ENCODE measurements at places on chromosomes 7 and 10. TPM values are rescaled to one million over a fixed set of nuclear protein-coding genes. Genes with fewer than 3 reads are reported as not detected.
A peak's percentile ranks its signal among the peaks of the same experiment; 100 is the strongest.

RNLS gene
- total RNA-seq: 27.7 TPM

C10orf62 gene
- total RNA-seq: 0.35 TPM

DRGX gene
- total RNA-seq: not detected

CABCOCO1 gene
- 2.5 TPM for total RNA-seq

CHN2 gene
- total RNA-seq: 3.5 TPM

DHTKD1 gene
- 46.9 TPM for total RNA-seq

AEBP1 gene
- 3.5 TPM for total RNA-seq

TAS2R41 gene
- total RNA-seq: not detected

GRCh38 chr7:69751026-69751425, 152.8 kb downstream of the AUTS2 start:
- DNase-seq: no peak

GRCh38 chr10:112434988-112435619, 11.6 kb downstream of the ZDHHC6 start:
- DNase-seq: peak; percentile 80

GRCh38 chr10:36050763-36051499, 408.8 kb upstream of the FZD8 start:
- no peak for DNase-seq

DNA sequence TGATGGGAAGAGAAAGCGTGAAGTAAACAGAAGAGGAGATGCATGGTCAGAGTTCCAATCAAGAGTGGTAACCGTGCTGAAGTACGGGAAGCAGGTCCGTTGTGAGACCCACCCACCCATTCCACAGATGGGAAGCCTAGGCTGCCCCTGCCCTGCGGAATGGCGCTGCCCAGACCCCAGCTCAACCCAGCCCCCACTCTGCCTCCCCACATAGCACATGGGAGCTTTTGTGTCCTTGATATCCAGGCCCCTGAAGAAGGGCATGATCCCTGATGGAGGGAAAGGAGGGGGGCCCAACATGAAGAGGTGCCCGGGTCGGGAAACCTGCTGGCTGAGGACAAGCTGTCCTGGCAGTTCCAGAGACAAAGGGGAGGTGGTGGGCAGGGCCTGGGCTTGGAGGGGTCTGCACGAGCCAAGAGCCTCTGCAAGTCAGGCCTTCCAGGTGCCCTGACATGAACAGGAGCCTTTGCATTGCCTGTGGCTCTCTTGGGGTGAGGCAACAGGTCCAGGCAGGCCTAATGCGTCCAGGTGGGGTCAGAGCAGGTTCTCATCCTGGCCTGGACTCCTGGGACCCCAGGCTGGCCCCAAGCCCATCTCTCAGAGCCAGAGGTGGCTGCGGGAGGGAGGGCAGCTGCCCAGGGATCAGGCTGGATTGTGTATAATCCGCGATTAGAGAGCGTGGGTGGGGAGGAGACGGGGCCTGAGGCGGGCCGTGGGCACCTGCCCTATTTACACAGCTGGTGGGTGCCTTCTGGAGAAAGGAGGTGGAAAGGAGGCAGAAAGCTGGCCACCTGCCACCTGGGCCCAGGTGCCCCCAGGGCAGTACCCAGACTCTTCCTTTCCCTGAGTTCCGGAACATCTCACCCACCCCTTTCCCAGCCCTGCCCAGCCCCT, 23.5 kb downstream of the YKT6 start:
- no peak for DNase-seq

GRCh38 chr10:133050371-133050770, 37.4 kb upstream of the ADGRA1 start:
- no peak for DNase-seq

DNA sequence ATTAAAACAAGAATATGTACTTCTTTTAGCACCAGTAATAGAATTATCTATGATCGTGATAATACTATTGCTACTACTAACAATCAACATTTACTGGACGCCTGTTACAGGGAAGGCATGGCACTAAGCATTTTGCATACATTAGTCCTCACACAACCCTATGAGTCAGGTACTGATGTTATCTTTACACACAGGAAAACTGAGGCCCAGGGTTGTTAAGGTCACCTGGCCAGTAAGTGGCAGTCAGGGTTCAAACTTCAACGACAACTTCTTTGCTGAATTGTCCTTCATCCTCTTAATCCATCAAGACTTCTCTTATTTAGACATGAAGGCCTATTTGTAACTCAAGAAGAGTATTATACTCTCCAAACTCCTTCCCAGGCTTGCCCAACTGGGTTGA, 41.9 kb upstream of the ACSL5 start:
- no peak for DNase-seq

DNA sequence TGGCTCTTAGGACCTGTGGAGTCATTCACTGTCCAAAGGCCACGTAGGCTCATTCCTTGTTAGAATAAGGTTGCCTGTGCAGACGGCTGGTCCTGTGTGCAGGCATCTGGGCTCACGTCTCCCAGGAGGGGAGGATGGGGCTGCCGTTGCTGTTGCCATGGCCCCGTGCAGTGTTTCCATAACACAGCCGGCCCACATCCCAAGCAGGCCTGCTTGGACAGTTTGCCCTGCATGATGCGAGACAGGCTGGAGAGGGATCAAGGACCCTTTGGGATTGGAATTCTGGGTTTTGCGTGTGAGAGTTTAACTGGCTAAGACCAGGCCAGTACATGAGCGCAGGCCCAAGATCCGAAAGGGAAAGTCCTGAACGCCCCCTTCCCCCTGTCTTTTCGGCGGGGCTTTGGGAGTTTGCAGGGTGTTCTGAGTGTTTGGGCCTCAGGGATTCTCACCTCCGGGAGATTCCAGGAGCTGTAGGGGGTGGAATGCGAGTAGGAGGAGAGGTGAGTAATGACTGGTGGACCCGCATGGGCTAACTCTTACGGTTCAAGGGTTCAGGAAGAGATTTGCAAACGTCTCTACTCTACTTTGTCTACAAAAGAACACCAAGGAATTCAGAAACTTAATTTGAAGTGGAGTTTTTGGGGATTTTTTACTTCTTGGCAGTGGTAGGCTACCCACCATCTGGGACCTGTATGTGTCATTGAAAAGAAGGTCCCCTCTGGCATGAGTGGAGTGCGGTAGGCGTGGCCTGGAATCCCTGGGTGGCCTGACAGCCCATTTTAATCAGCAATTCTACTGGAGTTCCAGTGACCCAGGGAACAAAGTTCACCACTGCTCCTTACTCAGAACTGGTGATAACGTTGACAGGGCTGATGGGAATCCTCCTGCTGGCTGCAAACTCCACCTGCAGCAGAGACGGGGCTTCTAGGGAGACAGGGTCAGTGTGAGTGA, 125.4 kb downstream of the ITIH5 start:
- DNase-seq: peak; percentile 61

GRCh38 chr7:113698556-113699220, 220.1 kb downstream of the PPP1R3A start:
- peak; percentile 42 for DNase-seq

- no peak for DNase-seq
These were observed 9.6 kb downstream of the UNCX start for GRCh38 chr7:1242256-1242605.

DNA sequence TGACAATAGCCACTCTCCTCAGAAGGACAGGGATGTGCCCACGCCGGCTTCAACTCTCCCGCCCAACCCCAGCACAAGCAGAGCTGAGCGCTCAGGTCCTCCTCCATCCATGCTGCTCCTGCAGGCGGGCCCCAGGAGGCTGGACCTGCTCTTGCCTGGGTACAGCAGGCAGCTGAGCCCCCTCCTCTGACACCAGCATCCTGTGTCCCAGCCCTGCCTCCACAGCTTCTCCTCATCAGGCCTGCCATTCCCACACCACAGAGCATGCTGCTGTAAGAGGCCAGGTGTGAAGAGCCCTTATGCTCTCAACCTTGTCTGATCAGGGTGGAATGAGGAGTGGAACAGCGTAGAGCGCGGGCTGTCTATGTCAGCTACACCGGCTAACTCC, 302.2 kb downstream of the PTPRN2 start:
- no peak for DNase-seq

DNA sequence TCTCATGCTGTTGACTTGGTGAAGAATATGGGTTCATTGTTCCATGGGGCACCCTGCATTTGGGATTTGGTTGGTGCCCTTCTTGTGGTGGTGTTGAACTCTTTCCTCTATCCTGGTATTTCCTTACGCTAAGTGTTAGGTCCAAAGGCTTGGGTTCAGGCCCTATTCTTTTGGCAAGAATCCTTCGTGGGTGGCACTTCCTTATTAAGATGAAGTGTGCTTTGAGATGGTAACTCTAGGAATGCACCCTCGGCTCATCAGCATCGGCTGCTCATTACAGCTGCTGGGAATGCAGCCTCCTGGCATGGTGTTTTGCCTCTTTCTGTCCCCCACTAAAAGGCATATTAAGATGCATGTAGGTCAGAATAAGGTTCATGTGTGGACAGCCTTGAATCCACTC, 380.7 kb downstream of the RPS24 start:
- no peak for DNase-seq

DNA sequence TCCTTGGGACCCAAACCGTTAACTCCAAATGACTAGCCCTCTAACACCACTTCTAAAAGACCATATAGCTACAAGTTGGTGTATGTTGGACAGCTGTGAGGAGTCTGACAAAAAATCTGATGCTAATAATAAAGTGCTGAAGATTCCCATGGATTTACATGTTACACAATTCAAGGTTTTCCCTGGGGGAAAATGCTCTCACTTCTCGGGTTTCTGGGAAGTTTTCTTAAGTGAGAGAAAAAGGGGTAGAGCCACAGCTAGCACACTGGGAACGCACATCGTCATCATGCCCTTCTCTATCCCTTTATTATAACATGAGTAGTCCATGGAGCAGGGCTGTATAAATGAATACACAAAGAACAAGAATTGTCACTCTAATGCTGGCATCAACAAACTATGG, 162.1 kb downstream of the CHCHD3 start:
- no peak for DNase-seq

DNA sequence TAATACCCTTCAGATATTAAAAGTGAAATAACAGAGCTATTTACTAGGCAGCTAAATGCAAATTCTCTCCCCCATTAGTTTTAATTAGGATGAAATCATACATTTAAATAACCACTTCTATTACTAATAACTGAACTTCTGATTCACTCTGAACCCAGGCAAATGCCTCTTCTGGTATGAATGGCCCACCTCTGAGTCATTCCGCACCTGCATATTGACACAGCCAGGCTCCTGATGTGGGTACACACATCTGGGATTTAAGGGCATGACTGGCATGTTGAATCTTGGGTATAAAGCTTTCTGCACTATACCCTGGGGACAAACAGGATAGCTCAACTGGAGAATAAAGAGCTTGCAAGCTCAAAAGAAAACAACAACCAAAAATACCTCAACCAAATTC, 140.9 kb downstream of the AUTS2 start:
- peak; percentile 75 for DNase-seq

DNA sequence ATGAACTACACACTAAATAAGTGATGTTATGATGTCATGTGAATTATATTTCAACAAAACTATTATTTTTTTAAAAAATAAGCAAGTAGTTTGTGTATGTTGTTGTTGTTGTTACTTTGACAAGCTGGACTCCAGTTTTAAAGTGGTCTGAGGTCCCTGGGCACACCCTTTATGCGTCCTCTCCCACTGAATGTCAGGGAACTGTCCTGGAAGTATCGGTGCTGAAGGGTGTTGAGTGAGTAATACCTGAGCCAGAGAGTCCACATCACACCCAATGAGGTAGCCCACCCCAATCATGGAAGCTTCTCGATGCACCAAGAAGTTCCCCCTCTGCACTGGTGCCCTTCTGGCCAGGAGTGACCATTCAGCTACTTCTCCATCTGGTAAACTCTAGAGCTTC, 64.3 kb downstream of the FOXI2 start:
- no peak for DNase-seq

- peak; percentile 63 for DNase-seq
These were observed 74.6 kb upstream of the EGFR start for GRCh38 chr7:54944179-54944578.

GRCh38 chr10:3149918-3150317, 22.7 kb downstream of the PITRM1 start:
- no peak for DNase-seq
